ENCODE measurements at places on chromosomes 1 and 21.
A peak's percentile ranks its signal among the peaks of the same experiment; 100 is the strongest.

GRCh38 chr1:167052389-167052788 lies 37.8 kb downstream of the GPA33 start:
- DNase-seq = no peak

GRCh38 chr1:235635938-235636662 lies 13.5 kb downstream of the GNG4 start:
- DNase-seq = no peak

- no peak for DNase-seq
Measured at GRCh38 chr1:36128126-36128904, 3.3 kb upstream of the COL8A2 start.

GRCh38 chr1:174946031-174946430 lies 53.7 kb upstream of the CACYBP start:
- DNase-seq = no peak

- DNase-seq = peak; percentile 67
Measured at GRCh38 chr1:31939484-31940329, 1.5 kb upstream of the PTP4A2 start.

GRCh38 chr1:152460529-152460899 lies 46.5 kb upstream of the CRNN start:
- no peak for DNase-seq

DNA sequence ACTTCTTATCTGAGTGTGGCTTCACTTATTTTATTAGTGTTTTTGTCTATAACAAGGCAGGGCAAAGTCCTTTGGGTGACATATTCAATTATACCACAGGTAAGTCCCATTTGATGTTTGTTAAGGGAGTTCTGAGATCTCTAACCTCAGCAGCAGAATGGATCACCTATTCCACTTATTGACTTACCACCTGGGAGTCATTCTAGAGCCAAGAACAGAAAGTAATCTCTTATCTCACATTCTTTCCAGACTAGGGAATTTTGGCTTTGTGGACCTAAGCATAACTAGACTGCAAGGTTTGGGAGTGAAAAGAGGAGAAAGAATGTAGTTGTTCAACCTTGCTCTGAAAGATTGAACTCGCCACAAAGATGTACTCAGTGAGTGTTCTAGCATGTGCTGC lies 13.2 kb downstream of the FNDC7 start:
- no peak for DNase-seq

GRCh38 chr1:223659711-223660110 lies 5.8 kb downstream of the CAPN8 start:
- DNase-seq = no peak

DNA sequence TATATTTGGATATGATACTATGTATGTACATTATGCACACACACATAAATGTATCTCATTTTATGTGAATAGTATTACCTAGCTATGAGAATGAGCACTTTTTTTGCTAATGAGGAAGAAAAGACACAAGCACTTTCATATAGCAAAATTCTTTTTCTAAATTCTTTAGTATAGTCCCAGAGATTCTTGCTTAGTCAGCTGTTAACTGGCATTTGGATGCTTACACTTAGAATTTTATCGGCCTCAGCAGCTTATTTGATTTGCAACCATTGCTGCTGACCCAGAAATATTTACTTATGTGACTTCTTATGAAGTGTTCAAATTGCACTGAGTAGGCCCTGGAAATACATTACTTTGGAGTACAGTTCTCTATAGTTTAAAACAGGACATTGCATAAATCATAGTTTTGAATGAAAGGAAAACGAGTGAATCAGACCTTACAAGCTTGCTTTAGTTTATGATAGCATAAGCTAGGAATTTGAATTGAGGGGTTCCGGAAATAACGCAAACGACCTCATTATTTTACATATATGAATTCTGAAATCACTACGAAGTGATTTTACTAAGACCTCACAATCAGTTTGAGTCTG lies 653.9 kb upstream of the NEGR1 start:
- DNase-seq = no peak

- DNase-seq = no peak
Measured at GRCh38 chr1:236051242-236051791, 13.6 kb downstream of the NID1 start.

DNA sequence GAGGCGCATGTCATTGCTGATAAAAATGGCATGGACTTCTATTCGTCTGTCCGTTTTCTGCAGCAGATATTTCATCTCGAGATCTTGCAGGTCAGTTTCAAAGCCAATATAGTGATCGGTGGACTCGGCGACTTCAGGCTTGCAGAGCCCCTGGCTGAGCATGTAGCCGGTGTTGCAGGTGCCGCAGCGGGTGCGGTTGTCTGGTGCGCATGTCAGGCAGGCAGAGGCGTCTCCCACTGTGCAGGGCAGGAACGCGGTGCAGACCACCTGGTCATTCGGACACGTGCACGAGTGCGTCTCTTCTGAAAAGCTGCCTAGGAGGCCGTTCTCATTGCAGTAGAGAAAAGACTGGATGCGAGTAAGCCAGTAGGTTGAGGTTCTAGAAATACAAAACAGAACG lies 378.9 kb downstream of the BRINP3 start:
- DNase-seq = no peak

- no peak for DNase-seq
Measured at GRCh38 chr1:36557041-36558000, 74.6 kb upstream of the CSF3R start.

DNA sequence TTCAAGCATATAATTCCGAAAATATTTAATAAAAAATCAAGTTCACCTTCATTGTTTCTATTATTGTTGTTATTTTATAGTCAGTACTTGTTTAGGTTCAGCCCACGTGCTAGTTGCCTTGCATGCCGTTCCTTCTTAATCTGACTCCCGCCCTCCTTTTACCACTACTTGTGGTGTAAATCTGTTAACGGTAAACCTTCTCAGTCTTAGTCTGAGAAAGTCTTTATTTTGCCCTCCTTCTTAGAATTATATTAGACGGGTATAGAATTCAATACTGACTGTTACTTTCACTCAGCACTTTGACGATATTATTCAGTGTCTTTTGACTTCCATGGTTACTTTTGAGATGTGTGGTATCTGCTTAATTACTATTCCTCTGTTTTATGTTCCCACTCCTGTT lies 104.8 kb downstream of the RGL1 start:
- no peak for DNase-seq

DNA sequence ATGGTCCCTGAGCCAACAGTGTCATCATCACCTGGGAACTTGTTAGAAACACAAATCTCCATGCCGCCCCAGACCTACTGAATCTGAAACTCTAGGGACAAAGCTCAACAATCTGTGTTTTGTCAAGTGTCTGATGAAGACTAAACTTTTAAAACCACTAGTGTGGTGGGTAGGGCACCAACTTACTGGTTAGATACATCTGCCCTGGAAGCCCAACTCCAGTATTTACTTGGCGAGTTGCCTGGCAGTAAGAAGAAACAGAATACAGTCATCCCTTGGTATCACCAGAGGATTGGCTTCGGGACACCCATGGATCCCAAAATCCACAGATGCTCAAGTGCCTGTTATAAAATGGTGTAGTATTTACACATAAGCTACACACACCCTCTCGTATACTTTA lies 367.9 kb upstream of the DUSP10 start:
- no peak for DNase-seq

All from germinal center (tissue), 1 donor.